CD4-positive, alpha-beta T cell treated with Interferon alpha-2 for 1 hour (primary cell): ENCODE measurements at places on chromosomes 1 and 21.

DNA sequence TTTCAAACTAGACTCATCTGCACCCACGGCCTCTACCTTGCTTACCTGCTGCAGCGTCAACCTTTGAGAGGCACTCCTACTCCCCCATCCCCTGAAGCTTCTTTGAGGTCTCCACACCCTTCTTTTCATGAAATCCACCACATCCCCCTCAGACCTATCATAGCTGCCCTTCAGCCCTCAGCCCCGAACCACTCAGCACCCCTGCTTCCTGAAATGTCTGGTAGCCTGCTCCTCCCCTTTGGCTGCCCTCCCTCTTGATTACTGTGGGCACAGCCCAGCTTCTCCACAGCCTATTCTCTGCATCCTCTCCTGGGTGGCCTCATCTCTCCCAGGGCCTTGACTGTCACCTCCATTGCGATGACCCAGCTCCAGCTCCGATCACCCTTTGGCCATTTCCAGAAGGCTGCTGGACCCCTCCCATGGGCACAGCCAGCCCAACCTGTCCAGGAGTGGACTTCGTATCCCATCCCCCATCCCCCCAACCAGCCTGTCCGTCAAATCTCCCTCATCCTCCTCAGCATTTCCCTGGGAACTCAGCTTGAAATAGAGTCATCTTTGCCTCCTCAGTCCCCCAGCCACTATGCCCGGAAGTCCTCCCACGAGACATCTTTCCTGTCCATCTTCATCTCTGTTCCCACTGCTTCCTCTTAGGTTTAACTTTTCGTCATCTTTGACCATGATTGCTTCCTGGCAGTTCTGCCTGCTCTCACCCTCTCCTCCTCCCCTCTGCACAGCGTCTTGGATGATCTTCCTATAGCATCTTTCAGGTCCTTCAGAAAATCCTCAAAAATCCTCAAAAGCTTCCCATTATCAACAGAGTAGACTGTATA, 6.1 kb upstream of the ADORA1 start:
- DNase-seq: no peak

DNA sequence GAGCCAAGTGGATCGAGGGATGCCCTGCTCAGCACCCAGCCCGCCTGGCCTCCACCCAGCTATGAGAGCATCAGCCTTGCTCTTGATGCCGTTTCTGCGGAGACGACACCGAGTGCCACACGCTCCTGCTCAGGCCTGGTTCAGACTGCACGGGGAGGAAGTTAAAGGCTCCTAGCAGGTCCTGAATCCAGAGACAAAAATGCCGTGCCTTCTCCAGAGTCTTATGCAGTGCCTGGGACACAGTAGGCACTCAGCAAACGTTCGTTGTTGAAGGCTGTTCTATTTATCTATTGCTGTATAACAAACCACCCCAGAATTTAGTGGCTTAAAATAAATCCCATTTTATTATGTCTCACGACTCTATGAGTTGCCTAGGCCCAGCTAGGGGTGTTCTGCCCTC, 6.8 kb upstream of the BSND start:
- no peak for DNase-seq

- no peak for DNase-seq
Measured at GRCh38 chr1:181522864-181523263, 39.5 kb downstream of the CACNA1E start.

DNA sequence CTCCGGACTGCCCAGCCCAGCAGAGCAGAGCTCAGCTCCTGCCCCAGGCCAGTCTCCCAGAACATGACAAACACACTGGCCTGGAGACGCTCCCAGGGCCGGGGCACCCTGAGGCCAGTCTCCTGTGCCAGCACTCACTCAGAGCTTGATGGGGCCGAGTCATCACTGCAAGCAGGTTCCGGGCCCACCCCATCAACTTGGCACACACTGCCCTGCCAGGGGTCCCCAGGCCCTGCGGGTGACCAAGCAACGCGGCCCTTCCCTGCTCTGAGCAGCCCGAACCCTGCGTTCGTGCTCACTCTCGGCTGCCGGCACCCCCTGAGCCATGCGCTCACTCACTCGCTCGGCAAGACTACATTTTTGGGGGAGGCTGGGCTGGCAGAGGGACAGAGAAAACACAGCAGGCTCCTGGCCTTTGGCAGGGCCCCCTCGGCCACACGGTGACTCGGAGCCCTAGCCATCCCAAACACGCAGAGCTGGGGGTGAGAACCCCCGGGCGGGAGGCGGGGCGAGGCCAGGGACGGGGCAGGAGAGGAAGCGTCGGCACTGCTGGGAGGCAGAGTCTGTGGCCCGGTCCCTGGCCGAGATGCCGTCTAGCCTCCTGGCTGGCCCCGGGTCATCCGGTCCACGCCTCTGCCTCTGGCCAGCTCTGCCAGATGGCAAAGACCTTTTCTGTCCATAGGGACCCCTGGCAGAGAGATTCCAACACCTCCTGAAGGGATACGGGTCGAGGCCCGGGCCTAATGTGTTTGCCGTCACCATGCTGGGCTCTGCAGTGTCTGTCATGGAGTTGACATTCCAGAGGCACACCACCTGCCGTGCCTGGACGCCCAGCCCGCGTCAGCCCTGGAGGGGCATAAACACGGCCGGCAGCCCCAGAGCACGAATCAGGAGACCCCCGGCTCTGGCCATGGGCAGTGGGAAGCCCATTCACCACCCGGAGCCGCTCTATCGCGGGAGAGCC, 68.0 kb downstream of the MEGF6 start:
- DNase-seq: no peak

DNA sequence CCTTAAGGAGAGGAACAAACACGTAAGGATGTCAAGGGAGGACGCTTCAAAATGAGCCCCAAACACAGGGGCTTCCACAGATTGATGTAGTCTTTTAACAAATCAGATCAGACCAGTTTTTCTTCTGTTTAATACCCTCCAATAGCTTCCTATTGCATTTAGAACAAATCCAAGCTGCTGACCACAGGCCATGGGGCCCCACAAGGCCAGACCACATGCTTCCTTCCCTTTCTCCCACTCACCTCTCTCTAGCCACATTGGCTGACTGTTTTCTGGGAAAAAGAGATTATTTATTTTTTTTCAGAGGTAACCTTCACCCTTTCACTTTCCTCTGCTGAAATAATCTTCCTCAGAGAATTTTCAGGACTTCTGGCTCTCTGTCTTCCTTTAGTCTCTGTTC, 380.6 kb downstream of the SIPA1L2 start:
- no peak for DNase-seq

DNA sequence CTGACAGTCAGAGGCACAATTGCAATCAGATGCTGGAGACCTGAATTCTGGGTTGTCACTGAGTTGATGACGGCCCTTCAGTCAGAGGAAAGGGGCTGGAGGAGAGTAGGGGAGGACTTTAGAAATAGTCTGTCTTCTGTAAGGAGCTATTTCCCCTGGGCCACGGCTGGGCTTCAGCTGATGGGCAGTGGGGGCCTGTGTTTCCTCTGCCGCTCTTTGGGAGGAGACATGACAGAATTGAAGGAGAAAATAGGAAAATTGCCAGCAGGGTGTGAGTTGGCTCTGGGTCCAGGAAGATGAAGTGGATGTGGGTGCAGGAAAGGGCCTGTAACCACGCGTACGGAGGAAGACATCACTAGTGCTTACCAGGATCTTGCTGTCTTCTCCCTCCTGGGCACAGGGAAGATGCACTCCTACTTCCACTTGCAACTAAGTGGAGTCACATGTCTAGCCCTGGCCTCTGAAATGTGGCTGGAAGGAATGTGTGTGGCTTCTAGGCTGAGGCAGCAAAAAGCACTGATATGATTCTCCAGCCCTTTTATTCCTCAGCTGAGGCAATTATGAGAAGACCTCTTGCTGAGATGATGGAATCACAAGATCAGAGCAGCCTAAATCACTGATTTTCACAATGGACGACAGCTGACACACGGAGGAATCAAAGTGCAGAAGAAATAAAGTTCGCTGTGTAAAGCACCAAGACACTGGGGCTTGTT, 250.0 kb downstream of the GRIK3 start:
- DNase-seq: no peak

DNA sequence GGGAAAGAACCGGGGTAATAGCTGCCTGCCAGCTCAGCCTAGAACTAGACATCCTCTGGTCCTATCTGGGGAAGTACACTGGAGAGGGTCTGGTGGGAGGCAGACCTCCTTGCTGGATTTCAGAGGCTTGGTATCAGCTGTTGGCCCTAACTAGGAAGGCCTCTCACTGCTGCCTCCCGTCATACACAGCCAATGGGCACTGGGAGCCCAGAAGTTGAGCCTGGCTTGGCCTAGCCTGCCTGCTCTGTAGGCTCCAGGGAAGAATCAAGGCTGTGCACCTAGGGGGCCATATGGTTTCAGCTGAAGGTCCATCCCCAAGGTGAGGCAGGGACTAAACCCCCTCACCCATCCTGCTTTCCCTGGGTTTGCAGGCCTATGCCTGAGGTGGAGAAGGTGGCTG, 4.3 kb upstream of the MUTYH start:
- no peak for DNase-seq

DNA sequence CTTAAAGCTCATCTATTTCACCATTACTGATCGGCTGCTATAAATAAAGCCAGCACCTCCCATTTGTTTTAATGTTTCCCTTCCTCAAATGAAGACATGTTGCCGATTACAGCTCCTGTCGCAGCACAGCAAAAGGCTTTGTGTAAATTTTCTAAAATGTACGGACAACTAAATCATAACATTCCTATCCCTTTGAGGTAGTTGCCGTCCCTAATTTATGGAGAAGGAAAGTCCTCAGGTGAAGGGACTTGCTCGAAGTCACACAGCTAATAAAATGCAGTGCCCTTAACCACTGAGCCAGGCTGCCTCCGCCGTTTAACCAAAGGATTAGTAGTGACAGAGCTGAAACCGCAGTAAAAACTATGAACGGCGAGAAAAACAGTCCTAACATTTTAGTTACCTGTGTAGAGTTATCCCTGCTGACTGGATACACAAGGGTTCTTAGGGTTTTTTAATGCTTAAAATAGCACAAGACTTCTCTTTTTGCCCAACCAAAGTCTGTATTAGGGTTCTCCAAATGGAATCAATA, 871 bp downstream of the PINK1 start:
- DNase-seq: no peak

DNA sequence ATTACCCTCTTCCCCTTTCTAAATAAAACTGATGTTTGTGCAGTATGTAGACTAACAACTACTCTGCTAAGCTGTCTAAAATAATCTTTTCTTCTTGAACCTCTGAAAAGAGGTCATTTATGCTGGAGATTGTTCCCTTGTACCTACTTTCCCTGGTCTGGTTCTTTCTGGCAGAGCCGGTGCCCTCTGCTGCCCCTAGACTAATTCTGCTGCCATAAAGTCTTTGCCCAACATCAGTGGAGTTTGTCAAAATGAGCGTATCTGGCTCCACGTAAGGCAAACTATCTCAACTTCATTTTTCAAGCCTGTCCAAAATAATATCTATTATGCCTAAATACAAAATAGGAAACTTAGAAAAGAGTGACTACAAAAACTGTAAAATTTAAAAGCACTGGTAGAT, 30.9 kb upstream of the ANGPTL7 start:
- no peak for DNase-seq

DNA sequence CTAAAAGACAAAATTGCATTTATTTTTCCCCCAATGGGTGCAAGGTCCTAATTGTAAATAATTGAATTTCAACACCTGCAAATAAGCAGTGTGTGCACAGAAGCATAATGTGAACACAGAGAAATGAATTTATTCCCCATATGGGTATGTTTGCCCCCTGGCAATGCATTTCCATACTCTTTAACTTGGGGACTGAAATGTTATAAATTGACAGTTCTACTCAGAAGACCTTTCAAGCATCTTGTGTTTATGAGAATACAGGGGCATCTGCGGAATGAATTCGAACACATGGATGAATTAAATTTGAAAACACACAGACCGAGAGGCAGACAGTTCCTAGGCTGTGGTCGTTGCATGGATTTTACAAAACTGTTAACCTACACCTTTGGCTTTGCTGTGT, 3.5 kb downstream of the PBX1 start:
- DNase-seq: no peak

DNA sequence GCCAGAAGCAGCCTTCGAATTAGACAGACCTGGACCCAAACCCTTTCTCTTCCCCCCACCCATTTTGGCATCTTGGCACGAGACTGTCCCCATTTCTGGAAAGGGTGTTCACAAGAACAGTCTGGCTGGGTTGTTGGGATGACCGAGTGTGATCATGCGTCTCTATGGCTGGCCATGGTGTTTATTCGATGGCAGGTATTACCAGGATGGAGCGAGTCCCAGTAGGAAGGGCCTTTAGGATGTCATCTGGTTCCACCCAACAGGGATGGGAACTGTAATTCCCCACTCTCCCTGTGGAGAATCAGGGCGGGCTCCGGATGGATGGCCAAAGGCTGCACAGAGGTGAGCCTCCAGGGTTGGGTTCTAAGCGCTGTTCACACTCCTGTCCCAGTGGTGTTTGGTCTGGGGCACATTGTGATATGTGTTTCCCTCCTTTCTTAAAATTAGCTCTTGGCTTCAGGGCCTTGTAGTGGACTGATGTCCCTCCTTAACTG, 33.4 kb upstream of the ATP5PO start:
- DNase-seq: no peak

DNA sequence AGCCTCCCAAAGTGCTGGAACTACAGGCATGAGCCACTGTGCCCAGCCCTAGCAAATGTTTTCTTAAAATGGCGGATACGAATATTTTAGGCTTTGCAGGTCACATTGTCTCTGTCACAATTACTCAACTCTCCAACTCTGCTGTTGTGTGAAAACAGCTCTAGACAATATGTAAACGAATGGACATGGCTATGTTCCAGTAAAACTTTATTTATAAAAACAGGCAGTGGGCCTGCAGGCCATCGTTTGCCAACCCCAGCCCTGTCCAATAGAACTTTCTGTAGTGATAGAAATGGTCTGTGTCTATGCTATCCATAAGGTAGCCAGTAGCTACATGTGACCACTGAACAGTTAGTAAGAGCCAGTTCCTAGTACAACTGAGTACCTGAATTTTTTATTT, 4.3 kb upstream of the FBXO6 start:
- no peak for DNase-seq

DNA sequence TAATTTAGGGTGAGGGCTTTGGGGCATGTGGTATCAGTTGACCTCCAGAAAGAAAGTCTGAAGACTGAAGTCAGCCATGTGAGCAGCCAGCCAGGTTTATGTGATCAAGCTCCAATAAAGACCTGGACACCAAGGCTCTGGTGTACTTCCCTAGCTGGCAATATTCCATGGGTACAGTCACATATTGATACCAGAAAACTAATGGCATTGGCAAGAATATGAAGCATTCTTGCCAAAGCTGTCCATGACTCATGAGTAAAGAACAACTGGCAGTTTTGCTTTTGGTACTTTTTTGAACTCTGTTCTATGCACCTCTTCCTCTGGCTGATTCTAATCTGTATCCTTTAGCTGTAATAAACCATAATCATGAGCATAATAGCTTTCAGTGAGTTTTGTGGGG, 415.3 kb upstream of the CAMK1G start:
- DNase-seq: no peak
